Tongue (tissue), 3 donors: ENCODE measurements at places on chromosomes 3 and 15. TPM values are rescaled to one million over a fixed set of nuclear protein-coding genes. Genes with fewer than 3 reads are reported as not detected.

WDR53 gene
- total RNA-seq = 6.2 TPM

CHDH gene
- 2.6 TPM for total RNA-seq

PRICKLE2 gene
- total RNA-seq = 49.3 TPM

SRGAP3 gene
- 19.7 TPM for total RNA-seq

FANCD2OS gene
- not detected for total RNA-seq

C3orf52 gene
- 4.2 TPM for total RNA-seq

C15orf62 gene
- total RNA-seq = 0.51 TPM

TEX55 gene
- total RNA-seq = not detected
